ENCODE measurements at places on chromosomes 6 and 20.

- no peak for DNase-seq
Measured at GRCh38 chr20:19022118-19022575, 190.3 kb upstream of the SLC24A3 start.

- DNase-seq, result no peak
Measured at GRCh38 chr6:95587989-95588388, 10.7 kb downstream of the MANEA start.

DNA sequence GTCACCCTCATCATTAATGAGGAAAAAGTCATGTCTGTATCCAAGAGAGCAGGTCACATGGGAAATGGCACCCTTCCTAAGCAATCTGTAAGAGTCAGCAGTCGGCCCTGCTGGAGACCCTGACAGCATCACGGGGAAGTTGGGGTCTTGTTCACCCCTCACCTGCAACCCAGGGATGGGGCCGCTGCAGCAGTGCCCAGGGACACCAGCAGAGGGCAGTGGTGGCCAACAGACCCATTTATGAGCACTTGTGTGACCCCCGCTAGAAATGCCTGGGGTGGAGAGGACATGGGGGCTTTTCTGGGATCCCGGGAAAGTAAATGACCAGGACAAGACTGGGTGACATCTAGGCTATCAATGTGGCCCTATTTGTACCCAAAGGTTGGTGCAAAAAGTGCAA, 35.9 kb downstream of the ANKRD60 start:
- DNase-seq, result no peak

DNA sequence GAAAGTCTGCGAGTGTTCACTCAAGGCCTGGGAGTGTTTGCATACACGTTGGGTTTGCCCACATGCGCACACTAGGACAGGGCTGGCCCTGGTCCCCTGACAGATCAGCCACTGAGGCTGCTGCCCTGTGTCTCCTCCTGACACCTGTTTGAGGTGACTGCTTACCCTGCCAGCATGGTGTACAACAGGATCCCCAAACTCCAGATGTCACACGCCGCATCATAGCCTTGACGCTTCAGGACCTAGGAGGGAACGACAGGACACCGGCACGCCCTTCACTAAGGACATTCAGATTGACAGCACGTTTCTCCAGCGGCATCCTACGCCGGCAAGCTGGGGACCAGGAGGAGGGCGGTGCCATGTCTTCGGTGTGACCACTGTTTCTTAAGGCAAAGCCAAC, 37.0 kb upstream of the MPC1 start:
- no peak for DNase-seq

Measured in fibroblast of the conjunctiva (primary cell).